ENCODE measurements at places on chromosomes 12 and 14.

- DNase-seq: peak; percentile 97
Measured at GRCh38 chr12:76183459-76184186, 99.1 kb upstream of the NAP1L1 start.

GRCh38 chr14:51490205-51490604 lies 161.5 kb upstream of the FRMD6 start:
- DNase-seq: no peak

- no peak for DNase-seq
Measured at GRCh38 chr12:106170285-106170684, 31.5 kb upstream of the NUAK1 start.

DNA sequence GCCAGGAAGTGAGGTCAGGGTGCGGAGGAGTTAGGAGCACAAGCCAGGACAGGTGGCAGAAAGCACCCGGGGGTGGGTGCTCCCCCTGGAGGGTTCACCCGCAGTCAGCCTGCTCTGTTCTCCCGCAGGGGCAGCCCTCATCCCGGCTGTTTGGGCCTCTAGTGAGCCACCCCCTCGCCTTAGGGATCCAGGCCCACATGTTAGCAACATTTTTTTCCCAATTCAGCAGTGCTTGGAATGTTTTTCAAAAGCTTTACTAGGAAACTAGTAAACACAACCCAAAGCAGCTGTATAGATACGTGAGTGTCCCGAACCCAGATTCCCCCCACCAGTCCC lies 28.5 kb upstream of the NXPH4 start:
- no peak for DNase-seq

DNA sequence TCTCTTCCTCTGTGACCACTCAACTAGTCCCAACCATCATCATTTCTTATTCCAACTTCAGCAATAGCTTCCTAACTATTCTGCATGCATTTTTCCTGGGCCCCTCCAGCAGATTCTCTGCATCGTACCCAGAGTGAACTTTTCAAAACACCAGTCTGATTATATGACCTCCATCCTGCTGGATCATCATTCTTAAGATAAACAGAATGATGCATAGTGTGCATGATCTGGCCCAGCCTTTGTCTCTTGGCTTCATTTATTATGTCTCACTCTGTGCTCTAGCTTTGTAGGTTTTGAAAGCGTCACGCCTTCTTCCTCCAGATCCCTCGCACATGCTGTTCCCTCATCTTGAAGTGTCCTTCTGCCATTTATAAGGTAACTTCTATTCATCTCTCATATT lies 46.3 kb upstream of the SLC38A4 start:
- no peak for DNase-seq

- DNase-seq: peak; percentile 89
Measured at GRCh38 chr12:122064025-122064777, 14.4 kb upstream of the MLXIP start.

DNA sequence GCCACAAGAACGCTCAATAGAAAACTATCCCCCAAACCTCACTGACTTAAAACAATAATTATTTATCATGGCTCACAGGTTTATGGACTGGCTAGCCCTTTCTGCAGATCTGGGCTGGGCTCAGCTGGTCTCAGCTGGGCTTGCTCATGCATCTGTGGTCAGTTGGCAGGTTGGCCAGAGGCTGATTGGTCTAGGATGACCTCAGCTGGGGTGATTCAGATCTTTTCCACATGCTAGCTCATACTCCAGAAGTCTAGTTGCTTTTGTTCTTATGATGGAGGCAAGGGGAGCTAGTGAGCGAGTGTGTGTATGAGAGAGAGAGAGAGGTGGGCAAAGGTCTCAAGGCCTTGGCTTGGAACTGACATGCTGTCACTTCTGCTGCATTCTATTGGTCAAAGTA lies 181.2 kb upstream of the NRXN3 start:
- peak; percentile 29 for DNase-seq

GRCh38 chr12:25401547-25402345 lies 151.0 kb upstream of the KRAS start:
- DNase-seq: no peak

GRCh38 chr14:56858422-56858821 lies 48.1 kb upstream of the OTX2 start:
- no peak for DNase-seq

DNA sequence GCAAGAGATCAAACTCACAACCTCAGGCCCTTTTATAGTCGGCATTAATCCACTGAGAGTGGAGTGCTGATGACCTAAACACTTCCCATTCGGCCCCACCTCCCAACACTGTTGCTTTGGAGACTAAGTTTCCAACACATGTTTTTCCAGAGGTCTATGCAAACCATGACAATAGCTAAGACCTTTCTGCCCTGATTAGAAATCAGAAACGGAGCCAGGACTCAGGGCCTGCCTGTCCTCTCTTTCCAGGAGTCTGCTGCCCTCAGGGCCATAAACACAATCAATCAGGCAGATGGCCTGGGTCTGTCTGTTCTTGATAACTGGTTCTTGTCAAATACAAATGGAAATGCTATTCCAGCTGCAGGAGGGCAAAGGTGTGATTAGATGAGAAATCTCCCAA lies 97.2 kb upstream of the PSMC1 start:
- DNase-seq: no peak

DNA sequence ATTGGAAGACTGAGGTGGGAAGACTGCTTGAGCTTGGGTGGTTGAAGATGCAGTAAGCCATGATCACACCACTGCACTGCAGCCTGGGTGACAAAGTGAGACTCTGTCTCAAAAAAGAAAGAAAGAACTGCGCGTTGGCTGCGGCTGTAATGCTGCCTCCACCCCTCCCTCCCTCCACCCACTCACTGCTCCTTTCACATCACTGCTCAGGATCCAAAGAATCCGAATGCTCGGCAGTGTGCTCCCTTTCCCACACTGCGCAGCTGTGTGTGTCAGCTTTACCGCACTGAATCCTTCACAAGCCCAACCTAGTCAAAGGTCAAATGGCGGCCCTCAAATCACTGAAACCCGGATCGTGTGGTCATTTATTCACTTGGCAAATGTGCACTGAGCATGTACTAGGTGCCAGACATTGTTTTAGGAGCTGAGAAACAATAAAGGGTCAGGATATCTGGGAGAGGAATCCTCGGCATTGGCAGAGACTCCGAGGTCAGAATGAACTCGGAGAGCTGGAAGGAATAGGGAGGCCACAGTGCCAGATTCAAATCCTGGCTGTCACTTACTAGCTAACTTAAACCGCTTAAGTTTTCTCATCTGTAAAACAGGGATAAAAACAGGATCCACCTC lies 11.5 kb upstream of the TDRD9 start:
- DNase-seq: no peak

GRCh38 chr12:44158746-44159145 lies 322.9 kb downstream of the TMEM117 start:
- no peak for DNase-seq

- no peak for DNase-seq
Measured at GRCh38 chr12:58916921-58917511, 3.3 kb downstream of the LRIG3 start.

DNA sequence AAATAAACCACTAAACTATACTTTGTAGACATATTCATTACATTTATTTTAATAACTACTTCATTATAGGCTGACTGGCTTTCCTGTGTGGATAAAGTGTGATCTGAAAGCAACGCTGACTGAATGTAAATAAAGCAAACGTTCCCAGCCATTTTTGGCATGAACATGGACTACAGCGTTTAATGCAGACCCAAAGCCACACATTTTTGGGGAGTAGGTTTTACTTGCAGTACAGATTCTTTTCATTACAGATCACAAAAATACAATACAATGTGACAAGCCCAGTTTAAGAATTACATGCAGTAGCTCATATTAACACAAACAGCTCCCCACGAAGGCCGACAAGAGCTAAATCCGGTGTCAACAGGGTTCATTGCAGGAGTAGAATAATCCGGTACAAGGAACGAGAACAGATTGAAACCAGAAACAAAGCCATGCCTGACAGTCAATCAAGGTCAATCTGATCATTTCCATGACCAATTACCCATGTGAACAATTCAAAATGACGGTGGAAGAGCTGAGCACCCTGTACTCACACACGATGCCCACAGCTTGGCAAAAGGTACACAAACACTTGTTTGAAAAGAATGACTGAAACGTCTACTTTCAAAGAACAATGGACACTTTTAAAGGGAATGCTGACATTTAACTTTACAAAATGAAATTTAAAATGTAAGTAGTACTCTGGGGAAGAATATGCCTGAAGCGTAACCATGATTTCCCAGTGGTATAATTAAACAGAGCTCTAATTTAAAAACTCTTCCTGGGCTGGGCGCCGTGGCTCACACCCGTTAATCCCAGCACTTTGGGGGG lies 5.3 kb downstream of the BAG5 start:
- DNase-seq: no peak

GRCh38 chr14:56156096-56156495 lies 37.9 kb downstream of the PELI2 start:
- no peak for DNase-seq

- no peak for DNase-seq
Measured at GRCh38 chr14:95048771-95049312, 108.5 kb downstream of the DICER1 start.

DNA sequence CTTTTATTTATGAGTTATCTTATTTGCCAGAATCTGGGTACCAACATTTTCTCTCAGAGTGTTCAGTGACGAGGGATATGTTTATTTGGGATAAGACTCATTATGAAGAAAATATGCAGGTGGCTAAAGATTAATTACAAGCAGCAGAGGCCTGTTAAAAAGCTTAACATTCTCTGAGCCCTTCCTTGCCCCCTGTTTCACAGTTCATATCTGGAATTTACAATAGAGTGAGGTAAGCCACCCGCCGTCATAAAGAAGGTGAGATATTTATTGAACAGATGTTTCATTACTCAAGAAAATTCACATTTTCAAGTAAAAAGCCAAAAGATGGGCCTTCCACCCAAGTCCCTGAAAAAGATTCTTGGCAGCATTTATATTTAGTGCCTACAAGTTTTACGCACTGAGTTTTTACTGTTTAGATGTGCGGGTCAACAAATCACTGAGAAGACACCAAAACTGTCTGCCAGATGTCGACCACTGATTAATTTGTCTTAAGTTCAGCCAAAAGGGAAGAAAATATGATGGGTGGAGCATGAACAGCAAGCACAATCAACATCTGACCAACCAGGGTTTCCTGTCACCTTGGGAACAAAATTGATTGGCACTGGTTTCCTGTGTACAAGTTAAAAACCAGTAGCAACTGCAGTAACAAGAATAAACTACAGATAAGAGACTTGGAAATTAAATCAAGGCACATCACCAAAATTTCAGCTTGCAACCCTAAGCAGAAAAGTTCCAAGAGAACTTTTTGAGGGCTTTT lies 85.5 kb upstream of the PTPRB start:
- DNase-seq: no peak

- DNase-seq: no peak
Measured at GRCh38 chr12:18700271-18700670, 37.5 kb downstream of the PLCZ1 start.

- peak; percentile 85 for DNase-seq
Measured at GRCh38 chr14:75277008-75277814, 1.4 kb upstream of the FOS start.

DNA sequence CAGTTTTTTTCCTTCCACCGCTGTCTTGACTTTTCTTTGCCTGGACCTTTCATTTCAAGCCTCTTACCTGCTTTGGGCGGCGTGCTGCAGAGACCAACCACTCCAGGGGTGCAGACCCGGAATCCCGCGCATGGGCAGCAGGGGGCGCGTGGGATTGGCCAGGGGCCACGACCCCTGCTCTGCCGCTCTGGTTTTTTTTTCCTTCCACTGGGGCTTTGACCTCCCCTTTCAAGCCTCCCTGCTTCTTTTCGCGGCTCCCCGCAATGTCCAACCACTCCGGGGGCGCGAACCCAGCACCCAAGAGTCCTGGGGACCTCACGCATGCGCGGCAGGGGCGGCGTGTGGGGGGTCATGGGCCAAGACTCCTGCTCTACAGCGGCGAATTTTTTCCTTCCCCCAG lies 325.1 kb downstream of the ALG10 start:
- DNase-seq: no peak

- DNase-seq: no peak
Measured at GRCh38 chr12:98042668-98043067, 472.7 kb upstream of the TMPO start.

DNA sequence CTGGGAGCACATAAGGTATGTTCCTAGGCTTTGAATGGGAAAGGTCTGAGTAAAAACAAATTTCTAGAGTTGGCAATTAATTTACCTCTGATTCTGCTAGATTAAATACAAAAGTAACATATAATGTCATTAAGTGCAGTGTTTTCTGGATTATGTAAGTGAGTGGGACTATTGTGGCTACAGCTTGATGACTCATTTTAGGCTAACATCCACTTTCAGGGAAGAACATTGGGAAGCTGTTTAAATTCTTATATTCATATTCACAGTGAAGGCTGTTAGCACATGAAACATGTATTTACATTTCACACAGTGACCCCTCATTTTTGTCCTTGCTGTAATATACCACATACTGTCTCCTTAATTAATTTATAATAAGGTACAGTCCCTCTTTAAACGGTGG lies 13.2 kb upstream of the BMAL2 start:
- peak; percentile 42 for DNase-seq

GRCh38 chr12:16636435-16637055 lies 30.6 kb upstream of the LMO3 start:
- no peak for DNase-seq

GRCh38 chr12:124762791-124763593 lies 100.7 kb downstream of the SCARB1 start:
- no peak for DNase-seq

DNA sequence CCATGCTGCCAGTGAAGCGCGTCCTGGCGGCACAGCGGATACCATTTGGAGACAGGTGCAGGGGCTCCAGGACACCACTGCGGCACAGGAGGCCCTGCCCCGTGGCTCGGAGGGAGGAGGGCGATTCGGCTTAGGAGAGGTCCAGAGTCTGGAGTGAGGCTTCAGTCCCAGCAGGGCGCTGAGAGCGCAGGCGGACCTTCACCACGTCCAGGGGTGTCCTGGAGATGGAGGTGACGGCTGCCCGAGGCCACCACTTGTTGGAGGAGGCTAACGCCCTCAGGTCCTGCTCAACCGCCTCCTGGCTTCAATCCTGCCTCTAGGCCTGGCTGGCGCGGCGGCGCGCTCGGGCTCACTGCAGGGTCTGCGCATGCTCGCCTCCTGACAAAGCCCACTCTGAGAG lies 45.7 kb downstream of the EIF2S3B start:
- DNase-seq: no peak

DNA sequence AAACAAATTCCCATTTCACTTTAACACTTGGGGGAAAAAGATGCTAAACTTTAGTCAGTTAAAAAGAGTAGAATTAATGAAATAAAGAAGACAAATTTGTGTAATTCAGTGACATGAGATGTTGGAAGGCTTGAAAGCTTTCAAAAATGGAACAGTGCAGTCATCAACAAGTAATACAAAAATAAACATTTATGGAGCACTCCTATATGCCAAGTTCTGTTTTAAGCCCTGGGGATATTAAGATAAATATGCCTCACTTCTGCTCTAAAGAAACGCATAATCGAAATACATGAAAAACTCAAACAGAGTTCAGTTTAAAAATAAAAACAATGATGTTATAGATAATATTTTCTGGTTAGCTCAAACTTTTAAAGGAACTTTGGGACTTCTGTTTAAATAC lies 93.0 kb downstream of the KCNH5 start:
- DNase-seq: no peak

DNA sequence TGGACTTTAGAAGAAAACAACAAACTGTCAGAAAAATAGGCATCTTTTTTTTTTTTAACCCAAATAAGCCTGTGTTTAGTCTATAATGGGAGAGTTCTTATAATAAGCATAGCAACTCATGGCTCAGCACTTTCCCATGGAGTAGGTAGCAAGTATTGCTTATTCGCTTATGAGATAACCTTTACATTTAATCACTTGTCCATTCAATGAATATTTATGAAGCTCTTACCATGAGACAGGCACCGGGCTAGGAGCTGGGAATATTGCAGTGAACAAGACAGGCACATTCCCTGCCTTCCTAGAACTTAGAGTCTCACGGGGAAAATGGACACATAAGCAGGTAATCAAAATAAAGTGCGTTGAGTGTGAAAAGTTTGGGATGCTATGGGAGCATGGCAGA lies 10.0 kb upstream of the DCP1B start:
- DNase-seq: no peak

All from suppressor macrophage treated with lipopolysaccharide for 4 hours (primary cell).